ENCODE measurements at places on chromosomes 11 and 22.

- no peak for DNase-seq
Measured at GRCh38 chr22:44738347-44738715, 14.0 kb upstream of the ARHGAP8 start.

GRCh38 chr11:33866936-33867335, 24.9 kb downstream of the LMO2 start:
- DNase-seq = no peak

DNA sequence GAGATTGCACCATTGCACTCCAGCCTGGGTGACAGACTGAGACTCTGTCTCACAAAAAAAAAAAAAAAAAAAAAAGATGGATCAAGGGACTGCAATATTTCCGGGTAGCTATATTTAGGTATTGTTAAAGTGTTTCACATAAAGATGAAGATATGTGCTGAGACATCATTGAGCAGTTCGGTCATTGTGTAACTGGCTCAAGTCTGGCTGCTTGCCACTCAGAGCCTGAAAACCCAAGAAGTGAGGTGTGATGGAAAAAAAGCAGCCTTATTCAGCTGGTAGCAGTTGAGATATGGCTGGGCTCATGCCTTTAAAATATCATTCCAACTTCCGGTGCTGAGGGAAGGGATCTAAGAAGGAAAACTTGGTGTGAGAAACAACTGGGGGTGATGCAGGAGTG, 46.9 kb downstream of the LUZP2 start:
- no peak for DNase-seq

GRCh38 chr11:30447058-30447640, 124.2 kb downstream of the ARL14EP start:
- DNase-seq = no peak

GRCh38 chr11:6629892-6630631, 10.8 kb upstream of the TPP1 start:
- no peak for DNase-seq

- DNase-seq = no peak
Measured at GRCh38 chr11:19816040-19816439, 103.4 kb downstream of the NAV2 start.

DNA sequence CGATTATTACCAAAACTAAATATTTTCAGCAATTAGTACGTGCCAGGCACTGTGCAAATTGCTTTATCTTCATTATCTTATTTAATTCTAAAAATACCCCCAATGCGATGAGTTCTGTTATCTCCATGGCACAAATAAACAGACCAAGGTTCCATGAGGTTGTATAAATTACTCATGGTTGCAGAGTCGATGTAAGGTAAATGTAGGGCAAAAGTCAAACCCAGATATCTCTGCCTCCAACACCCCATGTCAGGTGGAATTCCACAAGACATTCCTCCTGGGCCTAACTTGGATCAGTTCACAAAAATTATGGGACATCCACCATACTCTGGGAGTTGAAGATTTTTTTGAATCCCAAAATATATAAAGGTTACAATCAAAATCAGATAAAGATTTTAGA, 43.7 kb downstream of the ISX start:
- no peak for DNase-seq

DNA sequence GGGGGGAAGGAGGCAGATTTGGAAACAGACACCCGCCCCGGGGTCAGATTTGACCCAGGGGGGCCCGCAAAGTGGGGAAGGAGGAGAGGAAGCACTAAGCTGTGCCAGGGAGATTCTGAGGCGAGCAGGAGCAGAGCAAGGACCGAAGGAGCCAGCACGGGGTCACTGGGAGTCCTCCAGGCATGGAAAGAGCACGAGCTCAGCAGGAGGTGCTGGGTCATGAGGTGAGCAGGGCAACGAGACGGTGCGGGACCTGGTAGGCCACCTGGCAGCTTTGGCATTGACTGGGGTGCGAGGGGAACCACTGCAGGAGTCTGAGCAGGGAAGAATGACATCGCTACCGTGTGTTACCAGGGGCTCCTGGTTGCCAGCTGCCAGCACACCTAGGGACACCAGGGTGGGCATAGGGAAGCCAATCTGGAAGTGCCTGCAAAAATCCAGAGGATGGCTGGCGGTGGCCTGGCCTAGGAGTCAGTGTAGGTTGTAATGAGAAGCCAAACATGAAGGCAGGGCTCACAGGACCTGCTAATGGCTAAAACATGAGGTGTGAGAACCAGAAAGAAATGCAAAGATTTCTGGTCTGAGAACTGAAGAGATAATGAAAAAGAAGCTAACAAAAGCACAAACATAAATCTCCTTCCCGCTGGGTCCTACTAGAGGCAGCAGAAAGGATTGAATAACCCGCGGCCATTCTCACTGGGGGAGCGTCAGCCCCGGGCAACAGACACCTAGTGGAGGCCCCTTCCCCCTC, 63.5 kb downstream of the MICAL3 start:
- DNase-seq = no peak

Data from CD4-positive, alpha-beta T cell treated with Interleukin-15 for 1 hour (primary cell).